Stimulated activated CD4-positive, alpha-beta T cell treated with anti-CD3 and anti-CD28 coated beads, Interleukin-4, amount 100 ng/mL, for 4 hours (primary cell): ENCODE measurements at places on chromosomes 3 and 15.

DNA sequence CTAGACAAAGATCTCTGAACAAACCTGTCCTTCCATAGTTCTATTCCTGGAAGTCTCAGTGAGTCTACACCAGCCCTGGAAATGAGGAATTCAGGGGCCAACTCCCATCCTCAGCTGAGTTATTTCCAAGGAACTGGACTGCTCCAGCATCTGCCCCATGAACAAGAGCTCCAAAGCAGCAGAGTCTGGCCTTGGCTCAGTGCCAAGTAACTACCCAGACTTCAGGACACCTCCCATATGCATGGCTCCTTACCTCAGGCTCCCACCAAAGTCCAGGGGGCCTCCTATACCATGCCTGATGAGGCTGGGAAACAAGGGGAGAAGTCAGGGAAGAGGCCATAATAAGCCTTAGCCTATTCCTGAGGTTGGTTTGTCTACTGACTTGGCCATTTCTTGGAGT is 45.0 kb downstream of the FAIM start:
- no peak for DNase-seq

- DNase-seq = no peak
Measured at GRCh38 chr3:65995030-65995429, 43.7 kb downstream of the MAGI1 start.

GRCh38 chr15:100301910-100302431 is 39.8 kb downstream of the ADAMTS17 start:
- no peak for DNase-seq

GRCh38 chr3:104960579-104960978 is 406.1 kb upstream of the ALCAM start:
- DNase-seq = no peak

- no peak for DNase-seq
Measured at GRCh38 chr3:79097964-79098660, 669.7 kb downstream of the ROBO1 start.

DNA sequence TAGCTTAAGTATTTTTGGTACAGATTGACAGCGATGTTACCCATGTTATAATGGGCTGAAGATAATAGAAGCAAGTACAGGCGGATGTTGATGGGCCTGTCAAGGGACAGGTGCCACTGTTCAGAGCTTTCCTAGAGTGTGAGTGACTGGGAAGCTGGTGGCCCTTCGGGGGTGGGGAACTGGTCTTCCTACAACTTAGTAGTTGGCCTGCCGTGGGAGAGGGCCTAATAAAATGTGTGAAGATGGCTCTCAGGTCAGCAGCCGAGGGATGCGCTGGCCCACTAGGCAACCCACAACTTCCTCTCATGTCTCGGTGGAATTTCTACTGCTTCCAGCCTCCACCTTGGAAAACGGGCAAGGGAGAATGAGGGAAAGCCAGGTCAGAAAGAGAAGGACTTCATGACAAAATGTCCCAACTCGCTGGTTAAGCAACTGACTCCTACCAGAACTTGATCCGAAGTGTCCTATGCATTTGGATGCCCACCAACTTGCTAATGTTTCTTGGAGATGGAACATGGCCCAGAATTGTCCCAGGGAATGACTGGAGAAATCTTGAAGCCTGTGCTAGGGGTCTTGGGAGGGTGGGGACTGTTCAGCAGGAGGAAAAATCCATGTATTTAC is 1.4 kb downstream of the GYG1 start:
- no peak for DNase-seq

DNA sequence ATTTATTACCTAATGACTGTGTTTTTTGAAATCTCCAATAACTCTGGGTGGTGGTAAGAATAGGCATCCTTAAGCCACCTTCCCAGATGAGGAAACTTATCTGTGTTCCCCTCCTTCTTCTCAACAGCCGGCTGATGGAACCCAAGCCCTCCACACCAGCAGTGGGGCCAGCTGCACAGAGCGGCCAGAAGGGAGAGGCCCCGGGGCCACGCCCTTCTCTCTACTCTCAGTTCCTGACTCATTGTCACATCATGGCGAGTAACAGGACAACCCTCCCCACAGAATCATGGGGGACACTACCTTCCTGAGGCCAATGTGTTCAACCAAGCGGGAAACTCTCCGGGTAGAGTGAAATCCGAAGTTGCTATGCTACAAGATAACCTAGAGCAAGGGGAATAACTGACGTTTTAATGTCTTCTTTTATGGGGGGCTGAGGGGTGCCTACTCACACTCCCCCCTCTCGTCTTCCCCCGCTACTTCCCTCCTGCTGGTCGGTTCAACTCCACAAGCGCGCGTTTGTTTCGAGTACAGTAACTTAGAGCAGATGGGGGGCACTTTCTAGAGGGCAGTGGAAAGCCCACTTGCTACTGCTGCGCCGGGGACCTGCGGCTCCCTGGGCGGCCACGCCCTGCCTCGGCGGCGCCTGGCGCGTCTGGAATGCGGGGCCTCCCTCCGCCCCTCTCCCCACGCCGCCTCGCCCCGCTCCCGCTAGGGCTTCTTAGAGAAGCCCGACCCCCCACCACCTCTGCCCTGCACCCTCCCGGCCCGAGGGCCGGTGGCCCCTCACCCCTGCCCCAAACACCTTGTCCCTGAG is 621 bp downstream of the ANXA2 start:
- DNase-seq = peak; percentile 20

- DNase-seq = no peak
Measured at GRCh38 chr15:64236156-64236894, 73.5 kb upstream of the PPIB start.

- no peak for DNase-seq
Measured at GRCh38 chr3:110758208-110758607, 313.4 kb upstream of the NECTIN3 start.

DNA sequence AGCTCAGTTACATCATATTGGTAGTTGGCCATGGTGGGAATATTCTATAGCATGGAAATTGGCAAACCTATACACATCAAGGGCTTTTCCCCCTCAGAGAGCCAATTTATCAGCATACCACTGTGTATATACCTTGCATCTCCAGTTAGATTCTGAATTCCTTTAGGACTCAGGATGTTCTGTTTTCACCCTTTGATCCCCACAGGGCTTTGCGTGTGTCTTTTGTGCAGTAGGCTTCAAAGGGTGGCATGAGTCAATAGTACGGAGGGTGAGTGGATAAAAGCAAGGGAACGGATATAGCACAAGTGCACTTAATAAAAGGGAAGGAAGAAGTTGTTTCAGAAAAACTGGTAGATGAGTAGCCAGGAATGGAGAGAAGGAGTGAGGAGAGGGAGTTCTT is 99.2 kb upstream of the RGMA start:
- DNase-seq = no peak

GRCh38 chr3:65927576-65927975 is 111.1 kb downstream of the MAGI1 start:
- no peak for DNase-seq

GRCh38 chr15:78768531-78769408 is 42.5 kb downstream of the ADAMTS7 start:
- no peak for DNase-seq

- no peak for DNase-seq
Measured at GRCh38 chr3:105399062-105399461, 32.4 kb downstream of the ALCAM start.
